ENCODE measurements at places on chromosomes 7 and 10.

DNA sequence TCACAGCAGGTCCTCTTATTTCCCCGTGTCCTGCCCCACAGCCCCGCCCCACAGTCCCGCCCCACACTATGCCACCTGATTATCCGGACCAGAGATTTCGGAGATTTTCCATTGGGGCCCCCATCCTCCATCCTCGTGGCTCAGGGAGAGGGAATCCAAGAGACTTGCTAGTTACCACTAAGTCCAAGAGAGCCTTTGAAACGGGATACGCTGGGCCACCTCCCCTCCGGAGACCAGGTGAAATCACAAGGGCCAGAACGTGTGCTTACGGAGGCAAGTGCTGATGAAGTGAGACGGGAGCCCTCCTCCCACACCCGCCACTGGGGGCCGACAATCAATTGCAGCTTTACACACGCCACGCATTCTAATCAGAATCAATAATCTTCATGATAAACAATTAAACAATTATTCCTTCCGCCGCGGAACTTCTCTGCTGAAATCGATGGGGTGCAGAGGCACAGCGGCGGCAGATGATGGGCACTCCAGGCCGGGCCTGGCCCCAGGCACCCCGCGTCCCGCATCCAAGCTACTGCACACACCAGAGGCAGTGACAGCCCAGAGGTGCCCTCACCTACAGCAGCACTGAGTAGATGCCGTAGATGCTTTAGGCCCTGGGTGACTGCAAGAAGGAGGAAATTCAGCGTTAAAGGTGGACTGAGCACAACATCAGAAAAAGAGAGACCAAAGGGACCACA, 534.0 kb upstream of the FOXK1 start:
- no peak for DNase-seq

- DNase-seq: no peak
These were observed 28.6 kb upstream of the DMBT1 start for GRCh38 chr10:122531939-122532338.

DNA sequence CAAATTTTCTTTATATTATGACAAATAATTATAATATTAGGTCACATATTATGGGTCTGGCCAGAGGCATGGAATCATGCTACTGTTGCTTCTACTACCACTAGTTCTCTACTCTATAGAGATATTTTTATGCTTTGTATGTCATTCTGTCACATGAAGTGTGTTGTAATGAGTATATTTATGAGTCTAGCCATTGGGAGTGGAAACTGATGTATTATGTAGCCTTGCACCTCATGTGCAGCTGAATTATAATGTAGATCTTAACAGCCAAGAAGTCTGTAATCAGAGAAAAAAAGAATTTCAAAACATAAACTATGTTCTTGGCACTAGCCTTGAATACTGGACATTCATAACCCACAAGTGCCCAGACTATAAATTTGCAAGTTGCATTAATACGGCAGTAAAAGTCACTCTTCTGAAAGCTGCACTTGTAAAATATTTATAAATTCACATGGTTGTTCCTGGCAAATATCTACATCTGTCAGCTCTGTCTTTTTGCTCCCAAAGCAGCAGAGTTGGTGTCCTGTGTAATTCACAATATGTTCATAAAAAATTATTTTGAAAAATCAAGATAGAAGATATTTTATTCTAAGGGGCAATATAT, 48.6 kb upstream of the SKAP2 start:
- DNase-seq: no peak

DNA sequence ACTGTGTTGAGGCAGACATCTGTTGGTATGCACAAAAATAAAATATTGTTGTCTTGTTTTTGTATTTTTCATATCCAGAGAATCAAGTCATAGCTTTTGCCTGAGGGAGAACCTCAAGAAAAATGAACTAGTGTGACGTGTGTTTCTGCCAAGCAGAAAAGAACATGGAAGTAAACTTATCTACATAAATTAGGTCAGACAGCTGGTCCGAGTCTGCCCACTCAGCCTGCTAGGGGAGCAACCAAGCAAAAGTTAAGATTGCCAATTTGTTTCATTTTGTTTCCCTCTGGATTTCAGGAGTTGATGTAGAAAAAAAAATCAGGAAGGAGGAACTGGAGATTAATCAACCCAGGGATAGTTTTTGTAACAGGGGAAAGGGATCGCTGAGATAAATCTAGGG, 572.4 kb upstream of the LRRTM3 start:
- no peak for DNase-seq

GRCh38 chr10:105806-106205, 29.4 kb upstream of the ZMYND11 start:
- no peak for DNase-seq

- no peak for DNase-seq
These were observed 35.3 kb upstream of the SEMA3C start for GRCh38 chr7:80954191-80954590.

DNA sequence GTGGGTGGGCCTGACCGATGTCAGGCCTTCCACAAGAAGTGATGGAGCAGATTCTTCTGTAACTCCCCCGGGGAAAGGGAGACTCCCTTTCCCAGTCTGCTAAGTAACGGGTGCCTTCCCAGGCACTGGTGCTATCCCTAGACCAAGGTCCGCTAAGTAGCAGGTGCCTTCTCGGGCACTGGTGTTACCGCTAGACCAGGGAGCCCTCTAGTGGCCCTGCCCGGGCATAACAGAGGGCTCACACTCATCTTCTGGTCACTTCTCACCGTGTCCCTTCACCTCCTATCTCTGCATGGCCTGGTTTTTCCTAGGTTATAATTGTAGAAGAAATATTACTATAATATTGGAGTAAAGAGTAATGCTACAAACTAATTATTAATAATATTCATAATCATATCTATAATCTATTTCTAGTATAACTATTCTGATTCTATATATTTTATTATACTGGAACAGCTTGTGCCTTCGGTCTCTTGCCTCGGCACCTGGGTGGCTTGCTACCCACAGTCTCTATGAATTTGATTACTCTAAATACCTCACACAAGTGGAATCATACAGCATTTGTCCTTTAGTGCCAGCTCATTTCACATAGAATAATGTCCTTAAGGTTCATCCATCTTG, 1378.7 kb downstream of the XPNPEP1 start:
- DNase-seq: peak; percentile 72

DNA sequence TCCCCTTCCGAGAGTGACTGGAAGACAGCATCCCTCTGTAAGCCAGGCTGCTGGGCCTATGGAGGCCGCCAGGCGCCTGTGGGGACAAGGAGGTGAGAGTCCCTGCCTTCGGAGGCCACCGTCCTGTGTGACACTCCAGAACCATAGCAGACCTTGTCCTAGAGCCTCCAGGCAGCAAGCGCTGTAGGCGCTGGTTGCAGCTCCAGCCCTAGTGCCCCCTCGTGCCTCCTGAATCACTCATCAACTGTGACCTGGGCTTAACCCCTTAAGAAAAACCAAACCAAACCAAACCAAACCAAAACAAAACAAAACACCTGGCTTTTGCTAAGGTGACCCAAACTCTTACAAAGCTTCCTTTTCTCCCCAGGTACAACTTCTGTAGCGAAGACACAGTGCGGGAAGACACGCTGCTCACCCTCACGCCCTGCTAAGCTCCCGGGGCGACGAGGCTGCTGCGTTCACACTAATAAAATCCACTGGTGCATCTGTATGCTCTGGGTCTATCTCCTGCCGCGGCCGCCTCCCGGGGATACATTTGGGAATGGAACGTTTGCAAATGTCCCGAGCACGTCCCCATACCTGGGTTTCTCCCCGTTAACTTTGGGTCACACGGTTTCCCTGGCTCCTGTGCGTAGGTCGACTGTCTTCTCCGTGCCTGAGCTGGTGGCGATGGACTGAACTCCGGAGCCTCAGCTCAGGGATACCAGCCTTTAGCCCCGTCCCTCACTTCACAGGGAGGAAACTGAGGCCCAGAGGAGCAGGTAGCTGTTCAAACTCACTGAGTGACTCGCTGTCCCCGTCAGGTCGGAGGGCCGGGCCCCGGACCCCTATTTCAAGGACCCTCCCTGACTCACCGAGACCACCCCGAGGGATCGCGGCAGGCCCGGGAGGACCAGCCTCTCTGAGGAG, 11.8 kb upstream of the PNLIPRP2 start:
- no peak for DNase-seq

DNA sequence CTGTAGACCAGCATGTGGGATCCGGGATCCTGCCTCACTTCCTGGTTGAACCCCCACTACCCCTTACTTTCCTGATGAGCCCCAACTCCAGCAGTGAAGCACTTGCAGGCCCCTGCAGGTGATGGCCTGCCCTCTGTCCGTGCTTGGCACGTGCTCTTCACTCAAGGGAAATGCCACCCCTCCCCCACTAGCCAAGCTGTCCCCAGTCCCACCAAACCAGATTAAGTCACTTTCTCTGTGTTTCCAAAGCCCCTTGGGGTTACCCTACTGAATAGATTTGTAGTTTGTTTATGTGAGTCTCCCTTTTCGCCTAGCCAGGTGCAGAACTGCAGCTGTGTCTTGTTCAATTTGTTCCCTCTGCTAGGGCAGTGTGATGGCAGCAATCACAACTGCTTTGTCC, 121.7 kb downstream of the WDFY4 start:
- DNase-seq: no peak

GRCh38 chr10:17240096-17240495, 12.1 kb downstream of the VIM start:
- DNase-seq: no peak

DNA sequence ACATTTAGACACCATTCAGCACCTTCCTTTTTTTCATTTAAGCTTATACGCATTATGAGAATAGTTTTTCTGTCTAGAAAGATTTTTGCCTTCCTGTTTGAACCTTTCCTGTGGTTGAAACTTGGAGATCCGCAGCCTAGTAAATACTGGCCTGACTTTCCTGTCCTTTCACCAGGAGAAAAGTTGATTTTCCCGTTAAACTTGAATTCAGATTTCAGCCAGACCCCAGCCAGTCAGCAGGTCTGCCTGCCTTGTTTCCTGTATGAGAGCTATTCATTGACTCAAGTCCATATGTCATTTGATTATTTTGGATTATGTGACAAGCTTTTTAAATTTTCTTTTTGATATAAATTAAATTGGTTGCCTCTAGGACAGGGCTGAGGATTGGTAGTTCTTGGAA, 71.5 kb downstream of the EVX1 start:
- no peak for DNase-seq

- DNase-seq: no peak
These were observed 79.0 kb downstream of the COBL start for GRCh38 chr7:51237446-51238133.

- DNase-seq: no peak
These were observed 203.9 kb upstream of the PLPP4 start for GRCh38 chr10:120253131-120253530.

DNA sequence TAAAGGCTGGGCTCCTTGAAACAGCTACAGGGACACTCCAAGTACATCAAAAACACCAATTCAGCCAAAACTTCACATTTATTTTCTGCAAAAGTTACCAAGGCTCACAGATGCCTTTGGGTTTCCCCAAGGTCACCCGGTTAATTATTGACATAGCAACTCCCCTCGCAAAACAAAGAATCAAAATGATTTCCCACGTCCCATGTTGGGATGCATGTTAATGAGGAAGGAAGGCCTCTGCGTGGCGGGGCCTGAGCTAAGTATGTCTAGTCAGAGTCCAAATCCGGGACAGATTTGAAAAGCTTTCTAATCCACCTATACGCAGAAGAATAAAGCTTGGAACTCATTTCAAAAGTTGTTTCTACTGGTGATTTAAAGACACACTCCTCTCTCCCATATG, 535 bp upstream of the TMEM72 start:
- no peak for DNase-seq

DNA sequence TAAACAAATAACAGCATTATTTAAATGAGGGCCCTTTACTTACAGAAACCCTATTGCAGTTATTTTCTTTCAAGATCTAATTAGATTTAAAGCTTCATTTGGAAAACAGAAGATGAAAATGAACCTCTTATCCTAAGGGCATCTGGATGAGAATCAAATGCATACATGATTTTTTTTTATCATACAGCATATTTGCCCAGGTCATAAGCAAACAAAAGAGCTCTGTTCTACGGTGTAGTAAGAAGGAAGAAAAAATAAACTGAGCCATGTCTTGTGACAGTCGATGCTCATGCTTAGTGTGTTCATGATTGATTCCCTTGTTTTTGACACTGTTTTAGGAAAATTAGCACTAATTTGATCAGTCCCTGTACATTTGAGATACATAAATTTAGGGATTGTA, 202.6 kb upstream of the RNF32 start:
- DNase-seq: no peak

GRCh38 chr7:15015545-15016314, 113.2 kb upstream of the DGKB start:
- peak; percentile 83 for DNase-seq

- no peak for DNase-seq
These were observed 48.0 kb downstream of the MALRD1 start for GRCh38 chr10:19096501-19097073.

- DNase-seq: no peak
These were observed 10.7 kb downstream of the MRC1 start for GRCh38 chr10:17819836-17820235.

DNA sequence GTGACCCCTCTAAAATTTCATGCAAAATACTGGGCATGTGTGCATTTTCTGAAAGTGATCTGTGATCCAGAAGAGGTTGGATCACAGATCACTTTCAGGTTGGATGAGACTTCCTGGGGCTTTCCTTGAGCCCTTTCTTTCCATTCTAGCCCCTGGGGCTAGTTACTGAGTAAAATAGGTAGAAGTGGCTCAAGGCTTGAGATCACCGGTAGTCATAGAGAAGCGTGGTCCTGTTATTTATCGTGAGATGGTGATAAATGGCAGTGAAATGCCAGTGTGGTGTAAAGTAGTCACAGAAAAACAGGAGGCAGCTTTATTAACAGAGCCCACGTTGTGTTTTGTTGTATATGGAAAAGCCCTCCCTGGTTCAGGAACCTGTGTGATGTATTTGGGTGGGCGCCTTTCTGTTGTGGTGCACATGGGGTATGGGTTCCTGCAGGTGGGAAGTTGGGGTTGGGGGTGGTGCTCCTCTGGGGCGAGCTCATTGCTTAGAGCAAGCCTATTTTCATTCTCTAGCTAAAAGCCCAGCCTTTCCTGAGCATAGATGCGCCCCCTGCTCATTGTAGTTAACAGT, 34.0 kb upstream of the SH2D4B start:
- DNase-seq: no peak

- DNase-seq: no peak
These were observed 40.2 kb upstream of the TES start for GRCh38 chr7:116170180-116170579.

DNA sequence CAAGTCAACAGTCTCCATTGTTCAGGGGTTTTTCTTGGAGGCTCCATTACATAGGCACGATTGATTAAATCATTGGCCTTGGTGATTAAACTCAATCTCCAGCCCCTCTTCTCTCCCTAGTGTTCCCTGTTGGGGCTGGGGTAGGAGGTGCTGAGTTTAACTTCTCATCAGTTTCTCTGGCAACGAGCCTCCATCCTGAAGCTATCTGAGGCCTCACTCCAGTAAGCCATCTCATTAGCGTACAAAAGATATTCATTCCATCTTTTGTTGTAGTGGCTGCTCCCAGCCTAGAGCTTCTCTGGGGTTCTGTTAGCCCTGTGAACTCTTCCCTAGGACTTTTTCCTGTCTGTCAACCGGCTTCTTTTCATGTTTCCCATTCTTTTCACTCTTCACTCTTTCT, 11.6 kb downstream of the TYW1 start:
- no peak for DNase-seq

GRCh38 chr10:53361281-53361680, 588.7 kb upstream of the MBL2 start:
- DNase-seq: no peak
